Kidney capillary endothelial cell (primary cell): ENCODE measurements at places on chromosomes 4 and X.

GRCh38 chr4:144507311-144508101, 138.4 kb upstream of the HHIP start:
- no peak for DNase-seq

GRCh38 chr4:5759236-5760075, 48.5 kb downstream of the EVC start:
- no peak for DNase-seq

DNA sequence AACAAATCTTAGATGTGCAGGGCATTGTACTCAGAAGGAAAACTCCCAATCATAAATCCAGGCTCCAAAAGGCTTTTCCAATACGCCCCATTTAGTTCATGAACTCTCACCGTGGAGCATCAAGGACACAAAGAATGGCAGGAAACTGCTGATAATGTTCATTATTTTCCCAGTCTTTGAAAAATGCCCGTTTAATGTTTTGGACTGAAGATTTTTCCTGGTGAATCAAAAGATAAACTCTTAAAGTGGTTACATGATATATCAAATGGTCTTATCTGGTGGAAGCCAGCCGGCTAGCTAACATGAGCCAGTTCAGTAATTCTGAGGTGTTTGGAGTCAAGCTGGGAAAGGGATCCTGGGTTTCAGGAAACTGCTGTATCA, 62.1 kb upstream of the AP1S2 start:
- peak; percentile 6 for DNase-seq

DNA sequence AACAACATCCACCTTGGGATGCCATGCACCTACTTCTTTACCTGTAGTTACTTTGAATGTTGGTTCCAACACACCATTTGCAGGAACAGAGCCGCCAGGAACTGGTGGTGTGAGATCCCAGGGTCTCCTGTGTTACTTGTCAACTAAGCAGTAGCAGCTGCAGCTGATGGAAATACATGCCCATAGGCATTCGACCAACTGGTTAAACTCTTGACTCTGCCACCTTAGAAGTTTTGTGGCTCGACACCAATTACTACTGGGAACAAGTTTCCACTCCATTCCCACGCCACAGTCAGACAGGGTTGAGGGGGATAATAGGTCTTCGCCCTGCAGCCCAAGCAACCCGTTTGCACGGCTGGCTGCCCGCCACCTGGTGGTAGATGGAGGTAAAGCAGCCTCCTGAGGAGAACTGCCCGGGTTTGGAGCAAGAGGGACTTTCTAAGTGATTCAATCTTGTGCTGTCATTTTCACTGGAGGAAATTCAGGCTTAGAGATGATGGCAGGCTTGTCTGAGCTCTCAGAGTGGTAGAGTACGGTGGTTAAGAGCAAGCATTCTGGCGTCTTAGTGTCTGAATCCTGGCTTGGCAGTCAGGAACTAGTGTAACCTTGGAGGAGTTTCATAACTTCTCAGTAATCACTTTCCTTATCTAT, 119.1 kb upstream of the TRIM2 start:
- peak; percentile 64 for DNase-seq

DNA sequence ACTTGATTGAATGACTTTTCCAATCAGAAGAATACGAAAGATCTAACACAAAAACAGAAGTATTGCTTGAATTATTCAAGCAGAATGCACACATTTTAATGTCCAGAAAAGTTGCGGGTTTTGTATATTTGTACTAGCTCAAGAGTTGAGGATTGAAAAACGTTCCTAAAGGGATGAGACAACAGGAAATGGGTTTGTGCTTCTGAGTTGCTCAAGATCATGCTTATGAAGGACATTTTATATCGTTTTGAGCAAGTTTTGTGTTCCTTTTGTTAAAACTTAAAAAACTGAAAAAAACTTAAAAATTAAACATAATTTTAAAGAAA, 353 bp upstream of the SMIM10 start:
- DNase-seq: no peak

DNA sequence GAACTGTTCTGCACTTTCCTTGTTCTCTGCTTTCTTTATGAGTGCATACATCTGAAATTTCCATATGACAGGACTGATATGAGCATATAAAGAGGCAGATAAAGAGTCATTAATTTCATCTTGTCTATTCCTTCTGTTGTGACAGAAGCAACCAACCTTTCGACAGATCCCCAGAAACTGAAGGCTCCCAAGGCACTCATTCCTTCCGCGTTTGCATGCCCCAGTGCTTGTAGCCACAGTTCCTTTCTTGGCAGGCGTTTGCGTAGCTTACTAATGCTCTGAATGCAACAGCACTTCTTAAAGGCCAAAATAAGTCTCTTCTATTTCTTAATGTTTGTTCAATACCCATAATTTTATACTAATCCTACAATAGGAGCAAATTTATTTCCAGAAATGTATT, 94.0 kb upstream of the TBL1X start:
- DNase-seq: no peak

DNA sequence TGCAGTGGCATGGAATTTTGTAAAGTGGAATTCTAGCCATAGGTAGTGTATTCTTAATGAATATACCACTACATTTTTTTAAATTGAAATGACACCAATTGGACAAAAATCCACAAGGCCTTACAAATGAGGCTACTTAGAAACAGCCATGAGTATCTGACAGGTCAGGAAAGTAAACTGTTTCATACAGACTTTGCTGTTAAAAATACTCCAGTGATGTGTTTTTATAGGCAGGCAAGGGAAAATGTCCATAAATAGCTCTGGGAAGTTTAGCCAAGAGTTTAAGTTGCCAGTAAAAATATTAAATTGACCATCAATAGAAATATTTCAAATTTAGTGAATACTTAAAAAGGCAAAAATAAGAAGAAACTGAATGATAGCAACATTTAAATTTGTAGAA, 41.8 kb upstream of the PDLIM5 start:
- DNase-seq: no peak

GRCh38 chr4:73908965-73909364, 39.8 kb downstream of the CXCL1 start:
- DNase-seq: no peak

DNA sequence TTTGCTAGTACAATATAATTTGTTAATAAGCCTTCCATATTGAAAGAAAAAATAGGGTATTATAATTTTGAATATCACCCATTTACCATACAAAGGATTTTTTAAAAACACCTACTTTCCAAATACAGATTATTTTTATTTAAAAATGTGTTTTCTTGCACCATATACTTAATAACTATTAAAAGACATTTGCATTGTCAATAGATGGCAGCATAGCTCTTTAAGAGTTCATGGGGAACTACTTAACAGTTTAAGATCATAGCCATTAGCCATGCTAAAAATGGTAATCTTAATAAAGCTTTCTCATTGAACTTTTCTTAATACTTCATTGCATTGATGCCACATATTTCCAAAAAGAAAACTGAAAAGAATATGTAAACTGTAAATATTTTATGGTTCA, 1995.9 kb downstream of the C4orf33 start:
- peak; percentile 30 for DNase-seq

- DNase-seq: no peak
Observed at GRCh38 chr4:4333265-4333706, 43.2 kb downstream of the ZBTB49 start.

- no peak for DNase-seq
Observed at GRCh38 chrX:153862369-153863250, 23.4 kb downstream of the L1CAM start.

- DNase-seq: no peak
Observed at GRCh38 chr4:122129061-122129460, 23.1 kb upstream of the BLTP1 start.

- peak; percentile 43 for DNase-seq
Observed at GRCh38 chrX:6021316-6022091, 207.2 kb downstream of the NLGN4X start.
